NCI-H460 (cell line): ENCODE measurements at places on chromosomes 7 and 10. TPM values are rescaled to one million over a fixed set of nuclear protein-coding genes. Genes with fewer than 3 reads are reported as not detected.

PAOX gene
- 1.1 and 1.6 TPM in 2 replicates for total RNA-seq

RHOBTB1 gene
- 14.8 and 16.5 TPM in 2 replicates for total RNA-seq

GRCh38 chr10:72738486-72738885 lies 46.5 kb downstream of the MCU start:
- DNase-seq = no peak

DNA sequence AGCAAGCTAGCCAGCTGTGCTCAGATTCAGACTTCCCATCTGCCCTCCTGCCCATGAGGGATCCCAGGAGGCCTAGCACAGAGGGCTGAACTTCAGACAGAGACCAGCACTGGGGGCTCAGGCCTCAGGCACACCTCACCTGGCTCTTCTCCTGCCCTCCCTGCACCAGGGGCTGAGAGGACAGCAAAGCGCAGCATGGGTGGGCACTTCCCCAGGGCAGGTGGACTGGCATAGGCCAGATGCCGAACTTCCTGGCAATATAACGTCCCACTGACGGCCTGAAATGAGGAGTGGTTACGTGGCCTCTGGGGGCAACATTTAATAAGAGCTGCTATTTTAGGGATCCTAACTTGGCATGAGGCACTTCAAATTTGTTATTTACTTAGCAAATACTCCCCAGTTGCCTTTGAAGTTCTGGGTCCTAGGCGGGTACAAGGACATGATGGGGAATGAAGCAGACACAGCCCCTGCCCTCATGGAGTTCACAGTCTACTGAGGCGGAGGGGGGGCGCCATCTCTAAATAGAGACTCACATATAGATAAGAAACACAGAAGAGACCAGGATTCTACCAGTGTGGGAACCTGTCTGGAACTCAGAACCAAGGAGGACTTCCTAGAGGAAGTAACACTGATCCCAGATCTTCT lies 101.8 kb upstream of the ZMIZ1 start:
- DNase-seq = no peak

NXPH1 gene
- total RNA-seq = 1.1 and 2.4 TPM in 2 replicates

- no peak for DNase-seq
Observed at GRCh38 chr10:113057948-113058522, 108.0 kb downstream of the TCF7L2 start.

PON1 gene
- total RNA-seq = not detected in 2 replicates

ZNF117 gene
- 1.8 and 1.9 TPM in 2 replicates for total RNA-seq

- no peak for DNase-seq
Observed at GRCh38 chr7:130740606-130741005, 6.6 kb upstream of the KLF14 start.

CDC14C gene
- 0.23 TPM in 1 of 2 replicates, not detected in the other for total RNA-seq

DNA sequence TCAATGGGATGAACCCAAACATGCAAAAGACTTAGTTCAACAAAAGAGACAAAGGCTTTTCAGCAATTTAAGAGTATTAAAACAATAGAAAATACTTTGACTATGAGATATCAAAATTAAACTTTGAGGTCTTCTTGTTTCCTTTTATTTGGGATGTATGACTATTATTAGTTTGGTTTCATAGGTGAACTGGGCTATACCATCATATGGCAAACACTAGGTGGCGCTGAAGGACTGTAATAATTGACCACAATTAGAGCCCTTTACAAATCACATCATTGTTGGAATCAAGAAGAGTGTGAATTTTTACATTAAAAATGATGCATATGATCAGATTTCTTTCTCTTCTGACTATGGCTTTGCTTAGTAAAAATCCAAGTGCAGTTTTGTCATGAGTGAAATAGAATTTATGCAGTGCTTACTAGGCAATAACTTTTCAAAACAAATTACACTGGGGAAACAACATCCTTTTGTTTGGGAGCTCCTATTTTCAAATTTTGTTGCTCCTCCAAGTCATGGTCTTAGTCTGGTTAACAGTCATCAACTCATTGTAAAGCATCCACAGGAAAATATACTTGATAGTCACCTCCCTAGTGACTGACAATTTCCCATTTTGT lies 14.7 kb upstream of the NXPH1 start:
- DNase-seq = peak; percentile 77

- no peak for DNase-seq
Observed at GRCh38 chr7:51009716-51010496, 227.2 kb upstream of the GRB10 start.

DNA sequence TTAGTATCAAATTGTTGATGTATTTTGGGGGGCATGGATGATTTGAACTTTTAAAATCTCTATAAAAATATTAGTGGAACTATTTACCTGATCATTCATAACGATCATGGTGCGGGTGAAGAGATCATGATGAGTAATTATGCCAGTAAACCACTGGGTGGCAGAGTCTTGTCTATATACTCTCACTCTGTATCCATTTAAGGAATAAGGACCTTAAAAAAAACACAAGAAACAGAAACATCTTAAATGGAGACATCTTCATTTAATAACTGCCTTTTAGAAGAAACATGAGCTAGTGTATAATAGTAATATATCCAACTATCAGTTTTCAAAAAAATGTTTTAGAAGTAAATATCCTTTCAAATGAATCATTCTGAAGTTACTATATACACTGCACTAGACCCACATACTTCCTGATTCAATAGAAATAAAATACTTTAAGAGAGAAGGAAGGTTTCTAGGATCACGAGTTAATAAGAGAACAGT lies 84.0 kb downstream of the NRBF2 start:
- peak; percentile 51 for DNase-seq

CALHM1 gene
- not detected in 2 replicates for total RNA-seq

GRCh38 chr7:156656598-156656997 lies 16.0 kb downstream of the RNF32 start:
- DNase-seq = no peak

DNA sequence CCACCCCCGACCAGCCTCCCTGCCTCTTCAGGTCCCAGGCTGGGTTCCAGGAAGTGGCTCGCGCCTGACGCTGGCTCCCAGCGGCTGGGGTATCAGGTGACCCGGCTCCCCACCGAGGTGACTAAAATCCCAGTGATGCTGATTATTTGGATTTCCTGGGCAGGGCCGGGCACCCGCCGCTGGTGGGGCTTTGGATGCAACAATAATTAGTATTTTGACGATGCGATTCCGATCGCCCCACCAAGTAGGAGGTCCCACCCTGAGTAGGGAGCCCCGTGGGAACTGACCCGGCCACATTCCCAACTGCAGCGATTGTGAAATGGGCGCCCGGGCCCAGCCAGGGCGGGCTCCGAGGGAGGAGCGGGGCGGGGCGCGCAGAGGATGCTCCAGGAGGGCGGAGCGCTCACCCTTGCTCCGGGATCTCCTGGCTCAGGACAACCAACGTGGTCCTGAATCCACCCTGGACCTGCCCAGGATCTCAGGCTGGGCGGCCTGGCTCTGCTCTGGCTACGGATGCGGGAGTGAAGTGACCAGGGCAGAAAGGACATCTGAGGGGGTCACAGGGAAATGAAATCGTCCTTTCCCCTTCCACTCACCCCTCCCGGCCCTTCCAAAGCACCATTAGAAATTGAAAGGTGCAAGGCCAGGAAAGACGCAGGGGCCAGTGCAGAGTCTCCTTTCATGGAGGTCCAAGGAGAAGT lies 32.6 kb downstream of the DUSP5 start:
- DNase-seq = peak; percentile 63

CCDC3 gene
- total RNA-seq = 0.02 TPM in 1 of 2 replicates, not detected in the other

CRYGN gene
- total RNA-seq = 0.07 and 0.40 TPM in 2 replicates

DNA sequence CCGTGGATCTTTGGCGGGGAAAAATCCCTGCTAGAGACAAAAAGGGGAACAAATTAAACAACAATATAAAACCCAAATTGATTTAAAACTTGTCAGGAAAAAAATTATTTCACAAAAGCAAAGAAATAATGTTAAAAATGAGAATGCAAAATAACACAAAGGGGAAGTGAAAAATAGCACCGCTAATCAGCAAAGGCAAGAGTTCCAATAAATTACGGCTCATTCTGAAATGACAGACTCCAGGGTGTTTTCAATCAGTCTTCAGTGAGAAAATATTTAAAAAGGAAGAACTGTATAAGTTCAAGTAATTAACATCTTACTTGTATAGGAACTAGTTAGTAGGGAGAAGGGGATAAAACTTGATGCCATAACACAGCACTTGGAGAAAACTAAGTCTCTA lies 336.8 kb downstream of the LRRTM3 start:
- DNase-seq = no peak

GRCh38 chr7:114917211-114917839 lies 4.6 kb upstream of the MDFIC start:
- no peak for DNase-seq

DNA sequence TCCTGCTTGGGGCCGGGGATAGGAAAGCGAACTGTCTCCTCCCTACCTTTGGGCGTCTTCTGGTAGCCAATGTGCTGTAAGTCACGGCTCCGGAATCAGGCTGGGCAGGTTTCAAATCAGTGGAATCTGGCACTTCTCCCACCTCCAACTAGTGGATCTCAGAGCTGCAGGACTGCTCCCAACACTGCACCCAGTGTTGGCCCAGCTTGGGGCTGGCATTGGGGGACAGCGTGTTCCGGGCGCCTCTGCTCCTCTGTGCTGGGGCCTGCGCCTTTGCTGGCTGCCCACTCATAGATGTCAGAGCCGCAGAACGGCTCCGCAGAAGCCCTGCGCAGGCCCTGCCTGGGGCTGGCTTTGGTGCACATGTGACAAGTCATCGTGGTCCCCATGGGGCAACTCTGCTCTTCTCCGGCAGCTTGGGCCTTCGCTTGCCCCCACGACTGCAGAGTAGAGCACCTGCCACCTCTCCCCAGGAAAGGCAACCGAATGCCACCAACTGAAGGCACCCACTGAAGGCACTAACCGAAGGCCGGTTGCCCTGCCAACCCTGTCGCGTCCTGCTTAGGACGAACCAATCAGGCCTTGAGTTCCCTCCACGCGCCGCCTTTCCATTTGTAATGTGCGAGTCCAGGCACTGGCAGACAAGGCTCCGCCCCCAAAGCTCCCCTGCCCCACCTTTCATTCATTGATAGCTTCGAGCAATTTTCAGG lies 85.5 kb upstream of the ABI1 start:
- DNase-seq = no peak

GRCh38 chr7:34184466-34184865 lies 279.1 kb downstream of the BMPER start:
- no peak for DNase-seq

GRCh38 chr10:104040862-104041789 lies 44.6 kb downstream of the COL17A1 start:
- no peak for DNase-seq

GRCh38 chr10:109277456-109277855 lies 645.9 kb downstream of the XPNPEP1 start:
- no peak for DNase-seq

GRCh38 chr7:66265566-66265965 lies 60.4 kb downstream of the TPST1 start:
- DNase-seq = peak; percentile 15

PPP1R3C gene
- total RNA-seq = 160 and 177 TPM in 2 replicates

MACC1 gene
- 6.4 and 9.4 TPM in 2 replicates for total RNA-seq

TRPV6 gene
- total RNA-seq = not detected in 2 replicates

CAV2 gene
- 109 and 112 TPM in 2 replicates for total RNA-seq
